ENCODE measurements at places on chromosomes 7 and 10.

DNA sequence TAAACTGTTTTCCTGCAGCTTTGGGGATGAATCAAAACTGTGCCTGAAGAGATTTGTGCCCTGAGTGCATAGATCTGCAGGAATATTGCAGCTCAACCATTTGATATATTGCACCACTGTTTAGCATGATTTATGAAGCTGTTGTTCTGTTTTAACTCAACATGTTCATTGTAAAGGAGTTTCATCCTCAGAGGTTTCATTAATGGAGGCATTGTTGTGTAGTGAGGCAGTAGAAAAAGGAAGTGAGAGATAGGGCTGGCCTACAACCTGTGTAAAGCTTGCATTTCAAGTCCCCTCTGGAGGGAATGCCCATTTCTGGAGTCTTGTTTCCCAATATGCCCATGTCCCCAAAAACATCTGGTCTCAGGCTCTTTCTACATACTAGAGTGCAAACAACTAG, 67.5 kb downstream of the DNAJC12 start:
- no peak for DNase-seq

GRCh38 chr10:100913470-100913865, 705 bp downstream of the SLF2 start:
- no peak for DNase-seq

DNA sequence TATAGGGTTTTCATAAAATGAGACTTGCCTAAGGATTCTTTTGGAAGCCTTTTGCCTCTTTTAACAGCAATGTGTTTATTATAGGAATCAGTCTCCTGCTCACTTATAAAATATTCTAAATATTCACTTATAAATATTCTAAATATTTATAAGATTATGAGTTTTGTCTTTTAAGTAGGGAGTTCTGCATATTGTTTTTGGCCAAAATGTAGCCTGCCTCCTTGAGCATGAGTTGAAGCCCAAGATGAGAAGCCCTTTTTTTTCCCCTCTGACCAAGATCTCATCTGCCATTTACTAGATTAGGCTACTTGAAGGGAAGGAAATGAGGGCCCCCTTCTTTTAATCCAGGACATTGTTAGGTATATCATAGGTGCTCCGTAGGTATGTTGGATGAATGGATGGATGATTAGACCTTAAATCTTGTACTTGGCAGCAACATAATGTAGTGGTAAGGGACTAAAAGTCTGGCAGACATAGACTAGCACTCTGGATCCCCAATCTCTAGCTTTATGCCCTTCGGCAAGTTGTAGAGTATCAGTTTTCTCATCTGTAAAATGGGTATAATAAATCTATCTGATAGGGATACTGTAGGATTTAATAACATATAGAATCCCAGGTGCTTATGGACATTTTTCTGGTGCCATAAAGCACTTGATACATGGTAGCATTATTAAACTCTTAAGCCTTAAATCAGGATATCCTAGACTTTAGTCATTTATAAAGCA, 59.1 kb downstream of the ARID5B start:
- no peak for DNase-seq

GRCh38 chr10:96556003-96556402, 30.8 kb downstream of the TM9SF3 start:
- DNase-seq = no peak

- no peak for DNase-seq
Observed at GRCh38 chr10:10828623-10829022, 189.0 kb upstream of the CELF2 start.

- DNase-seq = no peak
Observed at GRCh38 chr10:142371-142770, 7.1 kb downstream of the ZMYND11 start.

- DNase-seq = no peak
Observed at GRCh38 chr10:71072131-71072822, 140.1 kb upstream of the UNC5B start.

DNA sequence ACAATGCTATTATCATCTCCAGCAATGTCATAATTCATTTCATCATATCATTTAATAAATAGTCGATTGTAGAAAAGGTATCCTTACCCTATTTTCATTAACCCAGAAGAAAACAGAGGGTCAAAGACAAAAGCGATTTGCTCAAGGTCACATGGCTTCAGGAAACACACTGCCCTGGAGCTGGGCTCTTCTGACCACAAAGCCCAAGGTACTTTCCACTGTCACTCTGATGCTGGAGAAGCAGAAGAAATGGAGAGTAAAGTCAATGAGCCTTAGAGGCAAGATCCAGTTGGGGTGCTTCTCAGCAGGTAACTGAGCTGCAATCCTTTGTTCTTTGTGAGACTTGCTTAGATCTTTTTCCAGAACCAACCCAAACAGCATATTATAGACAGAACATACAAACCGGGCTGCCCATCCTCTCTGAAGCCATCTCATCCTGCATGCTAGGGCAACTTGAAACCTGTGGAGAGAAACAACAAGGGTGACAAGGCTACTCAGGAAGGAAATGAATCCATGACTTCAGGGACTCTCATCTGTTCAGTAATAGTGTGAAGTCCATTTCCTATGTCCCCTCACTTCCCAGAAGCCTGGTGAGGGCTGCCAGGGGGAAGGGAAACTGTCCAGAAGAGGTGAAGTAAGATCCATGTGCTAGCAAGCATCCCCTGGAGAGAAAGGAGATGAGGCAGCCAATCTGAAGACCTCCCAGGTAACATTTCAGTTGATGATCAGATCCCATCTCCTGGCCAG, 148.6 kb upstream of the SVIL start:
- no peak for DNase-seq

DNA sequence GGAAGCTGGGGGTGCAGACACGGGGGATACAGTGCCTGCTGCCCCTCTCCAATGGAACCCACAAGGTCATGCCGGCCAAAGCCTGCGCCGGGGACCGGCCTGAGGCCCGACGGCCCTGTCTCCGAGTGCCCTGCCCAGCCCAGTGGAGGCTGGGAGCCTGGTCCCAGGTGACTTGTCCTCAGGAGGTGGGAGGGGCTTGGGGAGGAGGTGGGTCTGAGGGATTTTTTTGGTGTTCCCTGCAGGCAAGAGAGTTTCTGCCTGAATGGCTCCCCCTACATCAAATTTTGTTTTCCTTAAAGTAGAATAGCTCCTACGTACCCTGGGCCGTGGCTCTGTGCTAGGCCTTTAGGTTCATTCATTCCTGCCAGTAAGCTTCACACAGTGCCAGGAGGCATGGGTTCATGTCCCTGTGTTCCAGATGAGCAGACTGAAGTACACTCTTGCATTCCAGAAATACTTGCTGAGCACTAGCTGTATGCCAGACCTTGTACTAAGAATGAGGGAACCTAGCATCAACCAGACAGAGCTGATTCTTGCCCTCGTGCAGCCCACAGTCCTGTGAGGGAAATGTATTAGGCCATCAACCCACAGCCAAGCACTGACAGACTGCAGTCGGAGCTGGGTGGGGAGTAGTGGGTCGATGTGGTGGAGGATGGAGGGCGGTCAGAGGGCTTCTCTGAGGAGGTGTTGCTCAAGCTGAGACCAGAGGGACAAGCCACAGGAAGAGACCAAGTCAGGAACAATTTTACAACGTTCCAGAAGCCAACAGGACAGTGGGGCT, 31.1 kb downstream of the TBATA start:
- DNase-seq = no peak

DNA sequence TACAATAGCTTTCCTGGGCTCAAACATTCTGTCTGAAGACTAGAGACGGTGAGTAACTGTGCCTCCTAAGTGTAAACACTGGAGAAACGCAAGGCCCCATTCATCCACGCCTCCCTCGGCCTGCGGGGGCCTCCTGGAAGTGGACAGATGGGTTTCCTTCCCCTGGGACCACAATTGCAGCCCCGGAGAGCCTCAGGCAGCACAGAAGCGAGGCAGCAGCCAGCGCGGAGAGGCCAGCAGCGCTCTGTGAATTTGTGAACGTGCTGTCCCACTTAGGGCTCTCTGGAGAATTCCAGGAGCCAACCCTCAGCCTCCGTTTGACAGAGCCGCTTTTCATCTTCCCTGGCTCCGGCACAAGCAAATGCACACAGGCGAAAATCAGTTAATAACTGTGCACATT, 23.2 kb upstream of the CALN1 start:
- no peak for DNase-seq

GRCh38 chr7:8204339-8205030, 57.5 kb downstream of the ICA1 start:
- DNase-seq = no peak

DNA sequence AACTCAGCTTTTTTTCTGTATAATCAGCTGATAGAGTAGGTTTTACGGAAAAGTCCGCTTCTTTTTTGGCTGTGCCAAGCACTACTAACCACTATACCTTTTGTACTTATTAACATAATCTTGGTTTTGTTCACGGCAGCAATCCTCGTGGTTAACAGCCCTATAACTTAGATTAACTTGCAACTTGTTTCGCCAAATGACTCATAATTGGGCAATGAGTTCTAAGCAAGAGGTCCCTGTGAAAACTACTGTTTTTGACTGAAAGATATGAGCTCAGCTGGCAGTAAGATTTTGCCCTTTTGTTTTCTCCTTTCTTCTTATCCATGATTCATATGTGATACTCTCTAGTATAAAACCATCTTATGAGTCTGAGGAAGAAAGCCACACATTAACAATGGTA, 345.0 kb upstream of the PCDH15 start:
- no peak for DNase-seq

DNA sequence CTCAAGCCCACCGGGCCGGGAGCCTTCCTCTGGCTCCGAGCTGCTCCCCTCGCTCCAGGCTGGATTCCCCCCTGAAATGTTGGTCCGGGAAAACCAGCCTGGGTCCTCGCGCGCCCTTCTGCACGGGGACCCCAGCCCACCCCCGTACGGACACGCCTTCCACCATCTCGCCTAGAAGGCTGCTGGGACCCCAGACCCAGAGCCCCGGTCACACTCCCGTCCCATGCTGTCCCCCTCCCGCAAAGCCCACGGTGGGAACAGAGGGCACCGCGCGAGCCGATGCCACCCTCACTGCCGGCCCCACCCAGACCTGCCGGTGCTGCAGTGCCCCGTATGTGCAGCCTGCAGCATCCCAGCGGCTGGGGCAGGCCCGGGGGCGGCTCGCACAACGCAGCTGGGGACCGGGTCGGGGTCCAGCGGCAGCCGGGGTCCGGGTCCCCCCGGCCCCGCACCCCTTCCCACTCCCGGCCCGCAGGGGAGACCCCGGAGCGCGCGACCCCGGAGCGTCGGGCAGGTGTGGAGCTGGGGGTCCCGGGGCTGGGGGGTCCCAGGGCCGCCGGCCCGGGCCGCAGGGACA, 871 bp downstream of the SPOCK2 start:
- no peak for DNase-seq

DNA sequence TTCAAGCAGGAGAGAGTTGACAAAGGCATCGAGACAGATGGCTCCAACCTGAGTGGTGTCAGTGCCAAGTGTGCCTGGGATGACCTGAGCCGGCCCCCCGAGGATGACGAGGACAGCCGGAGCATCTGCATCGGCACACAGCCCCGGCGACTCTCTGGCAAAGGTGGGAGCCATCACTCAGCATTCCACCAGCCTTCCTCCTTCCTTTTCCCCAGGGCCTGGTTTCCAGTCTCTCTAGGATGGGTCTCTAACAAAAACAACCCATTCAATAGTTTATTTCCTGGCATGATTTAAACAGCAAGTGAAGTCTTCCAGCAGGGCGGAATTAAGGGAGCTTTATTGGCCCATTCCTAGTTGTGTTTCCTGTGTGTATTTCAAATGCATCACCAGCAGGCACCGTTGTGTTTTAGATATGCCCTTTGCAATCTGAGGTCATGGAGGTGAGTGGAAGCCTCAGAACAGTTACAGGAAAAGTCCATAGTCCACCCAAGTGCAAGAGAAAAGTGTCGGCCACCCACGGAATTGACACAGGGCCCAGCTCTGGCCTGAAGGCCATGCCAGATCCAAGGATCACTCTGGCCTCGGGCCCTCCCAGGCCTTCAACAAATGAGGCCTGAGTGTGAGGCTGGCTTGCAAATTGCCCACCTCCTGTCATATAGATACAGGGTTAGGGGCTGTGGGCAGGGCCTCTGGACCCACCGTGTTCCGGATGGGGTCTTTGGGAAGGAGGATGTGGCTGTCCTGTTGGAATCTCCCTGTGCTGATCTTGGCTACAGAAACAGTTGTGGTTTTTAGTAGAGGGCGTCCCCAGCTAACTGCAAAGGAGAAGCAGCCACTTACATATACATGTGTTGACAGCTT, 46.9 kb upstream of the TRIM8 start:
- no peak for DNase-seq

DNA sequence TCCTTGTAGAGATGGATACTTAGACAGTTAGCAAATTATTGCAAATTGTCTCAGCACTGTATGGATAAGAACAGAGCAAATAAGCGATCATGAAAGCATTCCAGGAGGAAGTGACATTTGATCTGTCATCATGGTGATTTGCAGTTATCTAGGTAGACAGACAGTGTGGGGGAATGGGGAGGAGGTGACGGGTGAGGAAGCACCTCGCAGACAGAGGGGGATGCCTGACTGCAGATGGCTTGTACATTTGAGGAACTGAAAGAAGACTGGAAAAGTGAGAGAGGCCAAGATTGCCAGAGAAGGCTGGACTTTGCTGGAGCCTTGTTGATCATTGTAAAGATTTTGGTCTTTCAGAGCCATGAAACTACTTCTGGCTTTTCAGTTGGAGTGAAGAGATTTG, 318.2 kb upstream of the CELF2 start:
- DNase-seq = no peak

GRCh38 chr10:87092861-87093631, 1.6 kb downstream of the GLUD1 start:
- DNase-seq = no peak

DNA sequence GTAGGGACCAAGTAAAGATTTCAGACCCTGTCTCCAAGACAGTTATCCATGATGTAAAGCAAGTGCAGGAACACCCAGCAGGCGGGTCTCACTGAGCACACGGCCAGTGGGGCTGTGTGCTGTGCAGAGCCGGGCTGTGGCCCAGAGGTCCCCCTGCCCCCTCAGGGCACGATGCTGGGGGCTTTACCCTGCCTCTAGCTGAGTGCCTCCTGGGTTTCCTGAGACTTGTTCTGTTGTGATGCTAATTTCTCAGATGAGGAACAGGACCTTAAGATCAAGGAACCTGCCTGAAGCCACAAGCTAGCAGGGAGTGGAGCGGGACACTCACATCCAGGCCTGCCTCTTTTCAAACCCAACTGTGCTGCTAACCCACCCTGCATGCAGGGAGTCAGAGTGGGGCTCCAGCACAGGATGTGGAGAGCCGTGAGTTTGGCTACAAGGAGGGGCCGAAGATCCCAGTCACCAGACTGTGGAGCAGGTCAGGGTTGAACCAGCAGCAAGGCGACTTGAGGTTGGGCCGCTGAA, 76.1 kb upstream of the LYZL2 start:
- no peak for DNase-seq

- DNase-seq = no peak
Observed at GRCh38 chr7:129101746-129102145, 42.8 kb upstream of the TSPAN33 start.

GRCh38 chr7:22329816-22330524, 27.0 kb downstream of the RAPGEF5 start:
- DNase-seq = no peak

- DNase-seq = peak; percentile 53
Observed at GRCh38 chr7:107150375-107151073, 18.3 kb upstream of the HBP1 start.

GRCh38 chr10:1102416-1102815, 46.2 kb downstream of the WDR37 start:
- no peak for DNase-seq
